ENCODE measurements at places on chromosomes 6 and 20. TPM values are rescaled to one million over a fixed set of nuclear protein-coding genes. Genes with fewer than 3 reads are reported as not detected.

BFSP1 gene
- 2.6 TPM for polyA plus RNA-seq

- H3K27me3 ChIP-seq: no peaks in the 10 kb centered on the region
- H3K27ac ChIP-seq: no peak overlapping the region
- peaks cover 2% of the 10 kb centered on the region for H3K4me1 ChIP-seq
- DNase-seq: no peak
- no peaks in the 10 kb centered on the region for H3K36me3 ChIP-seq
Measured at GRCh38 chr6:139643986-139644385, 269.5 kb upstream of the CITED2 start.

DNA sequence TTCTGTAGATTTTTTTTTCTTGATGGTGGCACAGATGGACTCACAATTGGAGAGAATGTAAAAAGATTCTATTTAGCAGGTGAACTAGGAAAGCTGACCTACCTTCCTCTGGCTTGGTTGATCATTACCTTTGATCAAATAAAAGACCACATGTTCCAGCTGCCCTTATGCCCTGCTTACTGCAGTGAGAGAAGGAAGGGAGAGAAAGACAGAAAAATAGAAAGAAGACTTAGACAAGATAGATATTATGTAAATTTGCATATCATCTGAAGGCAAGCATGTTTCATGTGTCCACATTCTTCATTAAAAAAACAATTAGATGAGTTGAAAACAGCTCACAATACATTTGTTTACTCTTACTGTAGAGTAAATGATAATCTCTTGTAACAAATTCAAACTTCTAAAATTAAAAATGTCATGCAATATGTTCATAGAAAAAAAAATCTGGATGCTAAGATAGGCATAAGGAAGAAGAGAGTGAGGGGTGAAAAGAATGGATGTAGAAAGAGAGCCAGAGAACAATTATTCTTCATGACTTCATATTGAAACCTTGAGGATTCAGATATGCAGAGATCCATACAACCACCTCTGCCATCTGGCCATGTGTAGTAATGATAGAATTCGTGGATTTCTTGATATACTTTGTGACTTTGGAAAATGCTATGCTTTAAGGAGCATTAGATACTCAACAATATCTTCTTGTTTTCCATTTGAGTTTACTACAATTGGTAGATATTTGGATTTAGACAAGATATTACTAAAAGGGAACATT lies 71.7 kb downstream of the RFX6 start:
- no peak for DNase-seq
- no peak overlapping the region for H3K4me3 ChIP-seq
- H3K4me1 ChIP-seq: no peaks in the 10 kb centered on the region

TMC2 gene
- 6.3 TPM for polyA plus RNA-seq

- peaks cover 39% of the 10 kb centered on the region for H3K36me3 ChIP-seq
- no peak for DNase-seq
- H3K4me1 ChIP-seq: peaks cover 21% of the 10 kb centered on the region
- H3K27me3 ChIP-seq: no peaks in the 10 kb centered on the region
Measured at GRCh38 chr20:19993958-19994669, 23.0 kb upstream of the NAA20 start.

CRNKL1 gene
- 25.0 TPM for polyA plus RNA-seq

GABRR1 gene
- 0.29 TPM for polyA plus RNA-seq

SCRT2 gene
- polyA plus RNA-seq: 8.2 TPM

GRCh38 chr6:78157606-78158005 lies 504.8 kb downstream of the MEI4 start:
- no peaks in the 10 kb centered on the region for H3K36me3 ChIP-seq
- no peaks in the 10 kb centered on the region for H3K4me1 ChIP-seq
- H3K4me3 ChIP-seq: no peak overlapping the region
- no peak overlapping the region for H3K27ac ChIP-seq

SLC17A2 gene
- not detected for polyA plus RNA-seq

GRCh38 chr20:48910347-48910781 lies 11.1 kb upstream of the ARFGEF2 start:
- no peak overlapping the region for H3K27ac ChIP-seq
- no peaks in the 10 kb centered on the region for H3K27me3 ChIP-seq
- H3K36me3 ChIP-seq: no peaks in the 10 kb centered on the region

- no peaks in the 10 kb centered on the region for H3K27me3 ChIP-seq
- no peaks in the 10 kb centered on the region for H3K4me1 ChIP-seq
- no peaks in the 10 kb centered on the region for H3K36me3 ChIP-seq
- H3K4me3 ChIP-seq: no peak overlapping the region
- H3K27ac ChIP-seq: no peak overlapping the region
- no peak for DNase-seq
Measured at GRCh38 chr6:140970485-140970884, 1162.2 kb upstream of the GJE1 start.

KCNK5 gene
- polyA plus RNA-seq: 4.8 TPM

DNA sequence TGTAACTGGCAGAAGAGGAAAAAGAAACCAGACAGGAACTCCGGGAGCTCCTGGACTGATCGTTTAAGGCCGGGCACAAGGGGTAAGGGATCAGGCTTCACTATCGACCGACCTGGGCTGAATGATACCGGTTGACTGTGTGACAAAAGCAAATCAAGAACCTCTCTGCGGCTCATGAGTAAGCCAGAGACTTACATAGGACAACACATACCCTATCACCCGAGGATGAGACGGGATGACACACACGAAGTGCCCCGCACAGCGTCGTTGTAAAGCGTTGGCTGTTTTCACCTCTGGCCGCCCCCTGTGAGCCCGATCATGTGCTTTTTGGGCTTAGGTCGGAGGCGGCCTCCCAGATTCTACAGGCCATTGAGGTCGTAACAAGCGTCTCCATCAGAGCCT lies 695 bp upstream of the TGIF2 start:
- H3K4me1 ChIP-seq: peaks cover 40% of the 10 kb centered on the region
- H3K36me3 ChIP-seq: no peaks in the 10 kb centered on the region
- no peak for DNase-seq
- H3K4me3 ChIP-seq: peak overlapping the region; percentile 82

GRCh38 chr6:150636808-150637207 lies 37.1 kb downstream of the PLEKHG1 start:
- H3K4me3 ChIP-seq: no peak overlapping the region
- H3K27me3 ChIP-seq: no peaks in the 10 kb centered on the region
- no peak for DNase-seq
- no peak overlapping the region for H3K27ac ChIP-seq
- H3K4me1 ChIP-seq: peaks cover 10% of the 10 kb centered on the region

IL17F gene
- polyA plus RNA-seq: not detected

TBP gene
- polyA plus RNA-seq: 27.6 TPM

DNA sequence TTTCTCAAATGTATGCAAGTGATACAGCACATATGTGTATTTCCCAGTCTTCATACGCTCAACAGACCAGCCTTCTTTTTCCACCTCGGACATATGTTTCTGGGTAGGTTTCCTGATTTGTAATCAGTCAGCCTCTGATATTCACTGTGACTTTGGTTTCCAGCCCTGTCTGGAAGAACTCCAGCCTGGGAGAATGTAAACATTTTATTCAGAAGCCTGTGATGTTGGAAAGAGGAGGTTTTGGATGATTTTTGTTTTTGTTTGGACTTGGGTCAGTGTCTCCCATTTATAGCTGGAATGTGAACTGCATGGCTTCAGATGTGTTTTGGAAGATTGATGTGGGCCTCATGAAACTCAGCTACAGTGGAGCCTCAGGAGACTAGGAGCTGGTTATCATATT lies 172.2 kb upstream of the CENPW start:
- H3K36me3 ChIP-seq: no peaks in the 10 kb centered on the region
- H3K4me3 ChIP-seq: no peak overlapping the region
- H3K27ac ChIP-seq: no peak overlapping the region
- no peak for DNase-seq

AIF1 gene
- polyA plus RNA-seq: 42.5 TPM

GRCh38 chr6:3566812-3567211 lies 110.0 kb upstream of the SLC22A23 start:
- no peak for DNase-seq
- peaks cover 7% of the 10 kb centered on the region for H3K4me1 ChIP-seq
- no peak overlapping the region for H3K27ac ChIP-seq
- no peaks in the 10 kb centered on the region for H3K36me3 ChIP-seq
- no peak overlapping the region for H3K4me3 ChIP-seq
- H3K27me3 ChIP-seq: no peaks in the 10 kb centered on the region

DNA sequence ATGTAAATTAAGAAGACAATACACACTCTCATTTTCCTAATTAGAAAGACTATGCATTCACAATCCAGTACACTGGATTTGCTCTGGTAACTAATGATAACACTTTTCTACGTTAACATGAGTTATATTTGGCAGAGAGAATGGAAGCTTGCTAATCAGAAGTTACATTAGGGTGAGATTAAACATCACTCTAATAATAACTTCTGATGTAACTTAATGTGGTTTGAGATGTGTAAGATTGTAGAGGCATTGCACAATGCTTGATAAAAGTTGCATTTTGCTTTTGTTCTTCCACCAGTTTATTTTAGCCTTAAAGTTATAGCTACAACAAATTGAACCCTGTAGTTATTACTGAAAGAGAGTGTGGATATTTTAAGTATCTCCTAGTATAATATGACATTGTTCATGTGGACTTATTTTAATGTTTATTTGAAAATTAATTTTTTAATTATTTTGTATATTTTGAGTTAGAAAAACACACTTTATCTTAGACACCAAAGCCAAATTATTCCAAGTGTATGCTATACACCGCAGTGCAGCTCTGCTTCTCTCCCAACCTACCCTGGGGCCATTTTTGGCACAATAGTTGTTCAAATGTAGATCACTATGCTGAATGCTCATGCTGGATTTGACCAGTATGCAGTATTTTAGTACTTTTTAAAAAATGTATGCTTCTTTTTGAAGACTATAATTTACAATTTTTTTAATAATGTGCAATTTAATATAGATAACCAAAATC lies 143.2 kb downstream of the SLC16A10 start:
- DNase-seq: no peak
- H3K4me1 ChIP-seq: no peaks in the 10 kb centered on the region
- H3K4me3 ChIP-seq: no peak overlapping the region
- H3K27me3 ChIP-seq: no peaks in the 10 kb centered on the region
- H3K27ac ChIP-seq: no peak overlapping the region
- H3K36me3 ChIP-seq: no peaks in the 10 kb centered on the region

DNA sequence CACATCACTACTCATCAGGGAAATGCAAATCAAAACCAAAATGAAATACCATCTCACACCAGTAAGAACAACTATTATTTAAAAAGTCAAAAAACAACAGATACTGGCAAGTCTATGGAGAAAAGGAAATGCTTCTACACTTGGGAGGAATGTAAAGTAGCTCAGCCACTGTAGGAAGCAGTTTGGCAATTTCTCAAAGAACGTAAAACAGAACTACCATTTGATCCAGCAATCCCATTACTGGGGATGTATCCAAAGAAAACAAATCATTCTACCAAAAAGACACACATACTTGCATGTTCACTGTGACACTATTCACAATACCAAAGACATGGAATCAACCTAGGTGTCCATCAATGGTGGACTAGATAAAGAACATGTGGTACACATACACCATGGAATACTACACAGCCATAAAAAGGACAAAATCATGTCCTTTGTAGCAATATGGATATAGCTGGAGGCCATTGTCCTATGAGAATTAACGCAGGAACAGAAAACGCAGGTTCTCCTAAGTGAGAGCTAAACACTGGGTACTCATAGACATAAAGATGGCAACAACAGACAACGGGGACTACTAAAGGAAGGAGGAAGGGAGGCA lies 260.4 kb downstream of the RNGTT start:
- H3K4me1 ChIP-seq: no peaks in the 10 kb centered on the region
- H3K36me3 ChIP-seq: no peaks in the 10 kb centered on the region
- H3K27ac ChIP-seq: no peak overlapping the region

- peak overlapping the region; percentile 35 for H3K27ac ChIP-seq
- H3K4me1 ChIP-seq: no peaks in the 10 kb centered on the region
- no peaks in the 10 kb centered on the region for H3K36me3 ChIP-seq
- no peak for DNase-seq
- H3K4me3 ChIP-seq: no peak overlapping the region
- H3K27me3 ChIP-seq: no peaks in the 10 kb centered on the region
Measured at GRCh38 chr6:112237066-112237465, 17.3 kb downstream of the LAMA4 start.

DNA sequence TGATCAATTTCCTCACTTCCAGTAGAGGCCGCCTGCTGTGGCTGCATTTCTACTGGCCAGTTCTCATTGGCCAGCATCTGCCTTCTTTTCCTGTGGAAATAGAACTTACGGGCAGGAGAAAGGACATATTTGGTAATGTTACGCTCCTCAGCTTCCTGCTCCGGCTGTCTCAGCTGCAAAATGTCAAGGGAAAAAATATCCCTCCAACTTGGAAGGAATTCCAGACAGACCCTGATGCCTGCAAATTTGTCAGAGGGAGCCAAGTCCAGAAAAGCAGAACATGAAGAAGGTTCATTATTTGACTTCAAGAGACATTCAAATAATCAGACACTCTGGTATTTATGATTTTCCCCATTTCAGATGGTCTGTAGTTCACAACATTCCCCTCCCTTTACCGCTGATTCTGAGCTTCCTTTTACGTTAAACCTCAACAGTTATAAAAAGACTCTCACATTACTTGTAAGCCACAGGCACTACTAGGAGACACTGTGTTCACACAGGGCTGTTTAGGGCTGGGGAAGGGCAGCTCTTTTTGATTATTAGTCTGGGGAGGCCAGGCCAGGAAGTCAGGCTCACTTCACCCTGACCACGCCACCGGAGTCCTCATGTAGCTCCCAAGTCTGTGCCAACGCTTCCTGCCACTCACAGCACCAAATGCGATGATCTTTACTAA lies 179.6 kb upstream of the CCN2 start:
- H3K4me1 ChIP-seq: peaks cover 7% of the 10 kb centered on the region
- no peaks in the 10 kb centered on the region for H3K27me3 ChIP-seq
- no peak for DNase-seq
- H3K36me3 ChIP-seq: no peaks in the 10 kb centered on the region
- peak overlapping the region; percentile 70 for H3K27ac ChIP-seq

- no peaks in the 10 kb centered on the region for H3K27me3 ChIP-seq
Measured at GRCh38 chr20:49247169-49247723, 28.0 kb downstream of the DDX27 start.

DNA sequence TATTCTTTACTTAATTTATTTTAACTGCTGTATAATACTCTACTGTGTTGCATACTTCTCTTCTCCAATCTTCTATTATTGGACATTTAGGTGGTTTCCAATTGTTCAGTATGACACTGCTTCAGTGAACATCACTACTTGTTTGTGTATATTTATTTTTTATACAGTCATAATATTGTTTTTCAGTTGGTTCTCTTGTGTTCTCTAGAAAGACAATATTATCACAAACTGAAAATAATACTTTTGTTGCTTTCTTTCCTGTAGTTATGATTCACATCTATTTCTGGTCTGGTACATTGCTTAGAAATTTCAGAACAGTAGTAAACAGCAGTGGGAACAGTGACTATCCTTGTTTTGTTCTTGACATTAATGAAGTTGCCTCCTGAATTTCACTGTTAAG lies 62.8 kb upstream of the GTSF1L start:
- H3K36me3 ChIP-seq: no peaks in the 10 kb centered on the region
- H3K27me3 ChIP-seq: no peaks in the 10 kb centered on the region
- no peak overlapping the region for H3K27ac ChIP-seq
- no peaks in the 10 kb centered on the region for H3K4me1 ChIP-seq

DNA sequence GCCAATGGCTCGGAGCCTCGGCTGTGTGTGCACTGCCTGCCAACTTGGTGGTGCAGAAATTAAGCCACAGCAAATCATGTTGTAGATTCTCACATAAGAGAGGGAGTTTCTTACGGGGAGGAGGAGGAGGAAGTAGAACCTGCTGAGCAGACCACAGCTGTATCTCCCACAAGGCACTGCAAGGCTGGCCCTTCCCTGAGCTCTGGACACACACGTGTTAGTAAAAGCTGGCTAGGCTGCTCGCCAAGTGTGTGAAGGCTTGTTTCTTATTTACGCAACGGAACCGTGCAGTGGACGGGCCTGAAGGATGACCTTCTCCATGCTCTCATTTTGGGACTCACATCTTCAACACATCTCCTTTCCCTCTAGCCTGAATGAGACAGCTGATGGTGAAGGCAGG lies 15.7 kb upstream of the QKI start:
- no peak overlapping the region for H3K4me3 ChIP-seq
- no peaks in the 10 kb centered on the region for H3K27me3 ChIP-seq
- DNase-seq: peak; percentile 67
- H3K36me3 ChIP-seq: no peaks in the 10 kb centered on the region

SAMD3 gene
- polyA plus RNA-seq: 3.9 TPM
